Neural crest cell (in vitro differentiated cells): ENCODE measurements at places on chromosomes 5 and 9. TPM values are rescaled to one million over a fixed set of nuclear protein-coding genes. Genes with fewer than 3 reads are reported as not detected.

Gene CNTNAP3B
- 9.4 and 10.0 TPM in 2 replicates for total RNA-seq

Gene UGT3A1
- total RNA-seq, result not detected in 2 replicates

Gene ACOT12
- not detected in 2 replicates for total RNA-seq

Gene FOXD1
- total RNA-seq, result 0.28 and 0.39 TPM in 2 replicates

Gene ZFP37
- total RNA-seq, result 8.4 and 8.6 TPM in 2 replicates

Gene MCC
- 10.8 and 11.5 TPM in 2 replicates for total RNA-seq

Gene PCDHB3
- total RNA-seq, result 5.4 and 5.7 TPM in 2 replicates

Gene TLE1
- total RNA-seq, result 40.5 and 42.5 TPM in 2 replicates

Gene WDR55
- total RNA-seq, result 23.6 and 24.0 TPM in 2 replicates

Gene BAAT
- total RNA-seq, result 0.16 and 0.30 TPM in 2 replicates

Gene RFESD
- total RNA-seq, result 3.1 and 3.4 TPM in 2 replicates

Gene EQTN
- 0.39 and 0.40 TPM in 2 replicates for total RNA-seq

Gene OTULINL
- 3.4 and 5.3 TPM in 2 replicates for total RNA-seq

Gene NME5
- 6.3 and 8.4 TPM in 2 replicates for total RNA-seq

Gene ADCY2
- total RNA-seq, result 2.1 and 3.5 TPM in 2 replicates

Gene PCDHGC5
- 2.2 and 3.0 TPM in 2 replicates for total RNA-seq

Gene FASTKD3
- total RNA-seq, result 12.2 and 12.9 TPM in 2 replicates

Gene FOXD4
- 0.36 and 0.77 TPM in 2 replicates for total RNA-seq

Gene PCDHAC1
- 4.1 and 4.4 TPM in 2 replicates for total RNA-seq

Gene PCDHA4
- 9.0 and 9.9 TPM in 2 replicates for total RNA-seq

Gene FSTL4
- 1.6 and 2.0 TPM in 2 replicates for total RNA-seq

Gene MATR3
- 321 and 329 TPM in 2 replicates for total RNA-seq

Gene SAXO1
- total RNA-seq, result 0.14 TPM in 1 of 2 replicates, not detected in the other

Gene SPAG8
- 1.4 TPM in 2 replicates for total RNA-seq

Gene NRG2
- total RNA-seq, result 0.64 and 0.82 TPM in 2 replicates

Gene PHF24
- 0.63 and 1.2 TPM in 2 replicates for total RNA-seq

Gene OMD
- total RNA-seq, result not detected in 2 replicates

Gene FBXL17
- 13.5 and 17.8 TPM in 2 replicates for total RNA-seq

Gene CFAP77
- 0.23 and 0.27 TPM in 2 replicates for total RNA-seq

Gene PCDH12
- total RNA-seq, result 0.25 and 0.61 TPM in 2 replicates

Gene GPRIN1
- total RNA-seq, result 35.9 and 39.0 TPM in 2 replicates

Gene PTAR1
- 56.5 and 63.2 TPM in 2 replicates for total RNA-seq

Gene CBY3
- not detected in 2 replicates for total RNA-seq

Gene ANXA6
- total RNA-seq, result 142 and 151 TPM in 2 replicates

Gene DBH
- 0.59 and 0.75 TPM in 2 replicates for total RNA-seq

Gene AJM1
- total RNA-seq, result 2.8 and 3.3 TPM in 2 replicates

Gene GLRA1
- 0.21 and 0.23 TPM in 2 replicates for total RNA-seq

Gene TRPM6
- total RNA-seq, result not detected in 2 replicates

Gene CDH9
- 0.14 TPM in 1 of 2 replicates, not detected in the other for total RNA-seq

Gene SHOC1
- not detected in 2 replicates for total RNA-seq

Gene SLC9A3
- 1.5 and 1.7 TPM in 2 replicates for total RNA-seq

Gene SLC45A2
- total RNA-seq, result 0.36 and 1.3 TPM in 2 replicates

Gene PTGDS
- not detected in 2 replicates for total RNA-seq

Gene NKD2
- total RNA-seq, result 15.6 and 20.6 TPM in 2 replicates

Gene WDR36
- 31.0 and 33.7 TPM in 2 replicates for total RNA-seq

Gene CTXN3
- total RNA-seq, result not detected in 2 replicates

Gene WDR38
- total RNA-seq, result not detected in 2 replicates

Gene FGF1
- total RNA-seq, result not detected in 2 replicates
